ENCODE measurements at places on chromosomes 4 and X.

DNA sequence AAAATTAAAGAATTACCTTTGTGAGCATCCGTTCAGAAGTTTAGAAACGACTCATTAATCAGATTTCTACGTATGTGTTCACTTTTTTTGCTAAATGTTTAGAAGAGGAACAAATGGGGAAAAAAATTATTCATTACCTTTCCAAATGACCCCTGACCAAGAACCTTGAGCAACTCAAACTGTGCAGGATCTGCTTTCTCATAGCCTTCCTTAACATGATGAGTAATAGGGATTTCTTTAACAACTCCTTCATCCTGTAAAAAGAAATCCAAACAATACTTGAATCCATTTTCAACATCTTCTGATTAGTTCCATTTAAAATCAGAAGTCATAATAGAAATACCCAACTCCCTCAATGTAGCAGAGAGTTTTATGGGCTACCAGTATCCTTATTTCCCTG is 32.1 kb downstream of the RPS6KA6 start:
- DNase-seq, result no peak

GRCh38 chrX:76453737-76454406 is 26.4 kb downstream of the MAGEE1 start:
- no peak for DNase-seq

DNA sequence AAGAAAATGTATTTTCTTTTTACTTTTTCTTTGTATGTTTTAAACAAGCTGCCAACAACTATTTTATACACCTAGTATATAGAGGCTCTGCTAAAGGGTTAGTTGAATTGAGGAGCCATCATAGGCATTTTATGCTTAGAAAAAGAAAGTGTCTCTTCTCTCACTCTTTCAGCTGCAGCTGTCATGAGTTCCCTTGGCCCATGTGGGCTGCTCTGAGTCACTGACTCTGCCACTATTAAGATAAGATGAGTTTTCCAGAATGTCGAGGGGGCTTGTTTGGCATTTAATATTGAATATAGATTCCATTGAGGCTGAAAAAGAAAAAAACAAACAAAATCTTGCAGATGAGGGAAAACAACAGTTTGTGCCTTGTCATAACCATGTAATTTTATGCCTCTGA is 126.0 kb upstream of the PAQR3 start:
- DNase-seq, result no peak

DNA sequence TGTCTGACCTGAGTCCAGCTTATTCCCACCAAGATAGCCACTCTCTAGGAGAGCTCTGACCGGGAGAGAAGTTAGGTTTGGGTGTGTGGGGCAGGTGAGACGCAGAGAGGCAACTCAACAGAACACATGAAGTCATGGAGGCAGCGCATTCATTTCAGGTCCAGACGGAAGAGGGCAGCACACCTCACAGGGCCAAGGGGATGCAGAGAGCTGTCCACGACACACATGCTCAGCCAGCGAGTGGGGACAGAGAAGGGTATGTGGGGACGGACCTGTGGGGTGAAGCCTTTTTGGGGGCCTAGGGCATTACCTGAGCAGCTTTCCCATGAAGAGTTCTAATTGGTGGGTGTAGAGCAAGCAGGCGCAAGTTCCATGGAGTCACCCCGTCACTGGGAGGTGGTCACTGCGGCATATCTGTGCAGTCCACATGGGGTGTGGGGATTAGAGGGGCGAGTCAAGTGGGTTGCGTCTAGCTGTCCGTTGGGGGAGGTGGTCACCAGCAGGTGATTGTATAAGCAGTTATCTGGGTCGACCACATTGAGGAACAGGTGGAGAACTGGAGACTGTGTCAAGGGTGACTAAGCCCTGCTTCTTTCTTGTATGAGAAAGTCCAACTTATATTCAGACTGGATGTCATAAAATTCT is 24.3 kb upstream of the UXT start:
- DNase-seq, result no peak

- DNase-seq, result no peak
These were observed 52.7 kb upstream of the FTHL17 start for GRCh38 chrX:31124536-31124935.

DNA sequence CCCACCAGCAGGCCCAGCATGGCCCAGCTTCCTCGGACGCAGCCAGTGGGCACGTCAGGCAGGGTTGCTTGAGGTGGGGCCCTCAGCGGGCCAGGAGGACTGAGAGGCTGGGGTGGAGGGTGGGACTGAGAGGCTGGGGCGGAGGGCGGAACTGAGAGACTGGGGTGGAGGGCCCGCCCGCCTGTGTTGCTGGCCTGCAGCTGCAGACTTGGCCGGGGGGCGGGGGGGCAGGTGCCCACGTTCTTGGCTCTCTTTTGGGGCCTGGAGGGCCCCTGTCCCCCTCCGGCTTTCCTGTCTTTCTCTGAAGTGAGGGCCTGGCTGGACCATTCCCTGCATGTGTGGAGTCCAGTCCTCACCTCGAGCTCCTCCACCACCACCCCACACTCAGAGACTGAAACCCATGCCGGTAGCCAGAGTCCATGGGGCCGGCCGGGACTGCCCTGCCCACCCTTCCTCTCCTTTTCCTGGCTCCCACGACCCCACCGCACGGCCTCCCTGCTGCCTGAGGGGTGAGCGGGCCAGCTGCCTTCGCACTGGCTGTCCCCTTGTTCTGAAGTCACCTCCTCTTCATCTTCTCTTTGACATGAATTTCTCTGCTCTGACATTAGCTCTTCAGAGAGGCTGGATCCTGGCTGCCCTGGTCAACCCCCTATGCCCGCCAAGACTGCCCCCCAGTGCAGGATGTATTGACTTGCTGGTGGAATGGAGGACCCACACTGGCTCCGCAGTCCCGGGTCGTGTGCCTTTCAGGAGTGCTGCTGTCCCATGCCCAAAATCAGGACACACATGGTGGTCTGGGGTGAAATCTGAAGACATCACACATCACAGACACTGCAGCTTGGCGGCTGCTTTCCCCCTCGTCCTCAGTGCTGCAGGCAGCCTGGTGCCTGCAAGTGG is 10.1 kb upstream of the NKX1-1 start:
- DNase-seq, result peak; percentile 30

- no peak for DNase-seq
These were observed 20.4 kb downstream of the BMP2K start for GRCh38 chr4:78796526-78796925.

GRCh38 chrX:138073626-138074025 is 507.7 kb downstream of the ZIC3 start:
- DNase-seq, result no peak

DNA sequence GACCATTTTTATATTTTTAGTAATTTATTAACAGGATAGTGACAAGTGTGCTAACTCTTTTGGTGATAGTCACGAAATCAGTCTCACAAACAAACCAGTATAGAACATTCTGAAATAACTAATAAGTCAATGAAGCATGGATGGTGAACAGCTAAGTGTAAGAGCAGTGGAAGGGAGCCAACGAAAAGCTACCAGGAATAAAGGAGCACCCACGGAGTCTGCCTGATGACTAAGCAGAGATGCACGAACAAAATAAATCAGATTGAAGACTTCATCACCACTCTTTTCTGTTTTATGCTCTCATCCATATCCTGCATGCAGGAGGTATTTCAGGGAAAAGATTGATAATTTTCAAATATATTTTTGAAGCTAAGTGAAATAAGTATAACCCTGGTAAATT is 891.1 kb upstream of the HS3ST1 start:
- no peak for DNase-seq

- DNase-seq, result no peak
These were observed 29.4 kb downstream of the DCHS2 start for GRCh38 chr4:154462081-154462810.

- DNase-seq, result no peak
These were observed 28.5 kb upstream of the PTPN13 start for GRCh38 chr4:86565651-86566050.

DNA sequence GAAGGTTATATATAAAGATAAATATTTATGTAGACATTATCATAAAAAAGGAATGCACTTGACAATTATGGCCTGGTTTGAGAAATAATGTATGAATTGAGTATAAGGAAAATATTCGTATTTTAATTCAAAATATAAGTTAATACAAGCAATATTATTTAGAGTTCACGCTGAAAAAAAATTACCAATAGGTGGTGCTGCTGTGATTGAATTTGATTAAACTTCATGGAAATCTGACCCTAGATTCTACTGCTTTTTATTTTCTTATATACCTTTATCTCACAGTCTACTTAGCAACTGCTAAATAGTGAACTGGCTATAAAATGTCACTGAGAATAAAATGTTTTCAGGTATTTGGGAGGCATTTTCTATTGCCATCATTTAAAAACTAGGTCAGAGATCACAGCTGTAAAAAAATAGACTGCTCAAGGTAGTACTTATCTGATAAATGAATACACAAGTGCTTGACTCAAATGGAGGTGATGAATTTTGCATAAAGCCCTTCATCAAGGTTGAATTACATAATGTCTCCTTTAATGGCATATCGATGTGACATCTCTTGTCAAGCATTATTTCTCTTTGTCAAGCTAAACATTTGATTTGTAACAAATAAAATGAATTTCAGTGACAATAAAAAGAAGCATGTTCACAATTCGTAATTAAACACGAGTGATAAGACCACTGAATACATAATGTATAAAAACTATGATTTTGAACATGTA is 1638.8 kb upstream of the PCDH7 start:
- no peak for DNase-seq

GRCh38 chrX:43313035-43313434 is 343.1 kb upstream of the MAOA start:
- DNase-seq, result no peak

GRCh38 chr4:13534344-13535063 is 9.8 kb downstream of the NKX3-2 start:
- no peak for DNase-seq

GRCh38 chrX:42129022-42129940 is 205.9 kb upstream of the CASK start:
- DNase-seq, result no peak

DNA sequence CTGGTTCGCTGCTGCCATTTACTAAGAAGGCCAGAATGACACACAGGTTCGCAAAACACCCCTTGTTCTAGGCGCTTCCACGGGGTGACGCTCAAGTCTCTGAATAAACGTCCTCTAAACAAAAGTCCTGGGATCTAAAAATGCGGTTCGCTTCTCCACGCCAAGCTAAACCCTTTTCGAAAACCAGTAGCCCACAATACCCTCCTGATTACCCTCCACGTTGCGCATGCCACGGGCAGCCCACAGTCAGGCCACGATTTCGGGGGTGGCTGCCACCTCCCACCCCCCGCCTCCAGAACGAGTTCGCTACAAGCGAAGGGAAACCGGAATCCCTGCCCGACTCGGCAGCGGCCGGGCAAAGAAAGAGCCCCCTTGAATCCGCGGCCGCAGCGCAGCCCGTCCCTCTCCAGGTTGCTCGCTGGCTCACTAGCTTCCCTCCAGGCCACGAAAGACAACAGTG is 423 bp downstream of the RPL39 start:
- no peak for DNase-seq

- DNase-seq, result no peak
These were observed 48.8 kb upstream of the AFAP1 start for GRCh38 chr4:7988437-7988836.

DNA sequence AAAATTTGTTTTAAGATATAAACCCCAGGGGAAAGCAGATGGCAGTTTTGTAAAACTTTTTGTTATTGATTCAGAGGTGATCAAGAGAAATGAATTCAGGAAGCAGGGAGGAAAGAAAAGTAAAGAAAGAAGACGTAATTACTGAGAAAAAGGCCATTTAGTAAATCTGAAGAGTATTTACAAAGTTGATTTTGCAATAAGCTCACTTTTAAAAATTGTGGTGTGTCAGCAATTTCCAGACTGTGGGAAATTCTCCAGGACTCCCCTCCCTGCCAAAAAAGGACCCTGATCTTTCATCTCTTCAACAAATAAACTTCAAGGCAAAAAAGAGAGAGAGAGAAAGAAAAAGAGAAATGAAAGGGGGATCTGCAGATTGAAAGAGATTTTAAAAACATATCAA is 36.6 kb downstream of the PCYT1B start:
- DNase-seq, result no peak

- no peak for DNase-seq
These were observed 158.8 kb upstream of the AADAT start for GRCh38 chr4:170248576-170248975.

DNA sequence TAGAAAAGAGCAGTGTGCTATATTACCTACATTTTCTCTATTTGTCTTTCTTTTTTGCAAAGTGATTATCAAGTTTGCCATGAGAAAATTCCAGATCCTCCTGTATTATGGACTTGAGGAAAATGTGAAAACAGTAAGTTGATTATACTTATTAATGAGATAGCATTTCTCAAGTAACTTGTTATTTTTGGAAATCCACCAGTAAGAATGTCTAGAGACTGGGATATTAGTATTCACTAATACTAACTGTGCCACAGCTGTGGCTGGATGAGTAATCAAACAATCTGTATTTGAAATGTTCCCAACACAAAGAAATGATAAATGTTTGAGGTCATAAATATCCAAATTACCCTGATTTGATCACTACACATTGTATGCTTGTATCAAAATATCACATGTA is 147.0 kb upstream of the CTSO start:
- DNase-seq, result no peak

DNA sequence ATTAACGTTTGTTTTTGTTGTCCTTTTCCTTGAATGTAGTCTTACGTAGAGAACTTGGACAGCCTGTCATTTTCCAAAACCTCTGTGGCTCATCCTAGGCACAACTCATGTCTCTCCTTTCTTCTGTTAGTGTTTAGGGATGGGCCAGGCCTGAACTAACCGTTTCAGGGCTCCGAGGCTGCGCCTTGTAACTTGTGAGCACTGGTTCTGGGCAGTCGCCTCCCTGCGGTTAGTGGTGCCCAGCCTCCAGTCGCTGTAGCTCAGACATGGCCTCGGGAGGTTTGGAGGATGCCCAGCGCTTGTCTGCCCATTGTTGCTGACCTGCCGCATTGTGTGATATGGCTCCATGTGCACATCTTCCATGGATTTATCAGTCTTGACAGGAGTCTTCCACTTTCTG is 32.8 kb downstream of the TMEM131L start:
- peak; percentile 49 for DNase-seq

DNA sequence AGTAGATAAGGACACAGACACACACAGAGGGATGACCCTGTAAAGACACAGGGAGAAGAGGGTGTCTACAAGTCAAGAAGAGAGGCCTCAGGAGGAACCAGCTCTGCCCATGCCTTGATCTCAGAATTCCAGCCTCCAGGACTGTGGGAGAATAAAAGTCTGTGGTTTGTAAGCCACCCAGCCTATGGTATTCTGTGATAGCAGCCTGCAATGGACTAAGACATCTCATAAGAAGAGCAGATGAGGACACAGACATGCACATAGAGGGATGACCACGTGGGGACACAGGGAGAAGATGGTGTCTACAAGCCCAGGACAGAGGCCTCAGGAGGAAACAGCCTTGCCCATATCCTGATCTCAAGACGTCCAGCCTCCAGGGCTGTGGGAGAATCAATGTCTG is 9.4 kb downstream of the XG start:
- DNase-seq, result no peak

DNA sequence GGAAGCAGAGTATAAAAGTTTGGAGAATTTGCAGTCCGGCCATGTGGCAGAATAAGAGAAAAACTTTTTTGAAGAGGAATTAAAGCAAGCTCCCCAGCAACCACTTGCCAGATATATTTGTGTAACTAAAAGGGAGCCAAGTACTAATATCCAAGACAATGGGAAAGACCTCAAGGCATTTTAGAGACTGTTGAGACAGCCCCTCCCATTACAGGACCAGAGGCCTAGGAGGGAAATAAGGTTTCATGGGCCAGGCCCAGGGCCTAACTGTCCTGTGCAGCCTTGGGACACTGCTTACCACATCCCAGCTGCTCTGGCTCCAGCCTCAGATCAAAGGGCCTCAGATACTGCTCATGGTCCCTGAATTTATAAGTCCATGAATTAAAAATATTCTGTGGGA is 659.4 kb downstream of the PCDH19 start:
- no peak for DNase-seq
